ENCODE measurements at places on chromosomes 3 and 15.

DNA sequence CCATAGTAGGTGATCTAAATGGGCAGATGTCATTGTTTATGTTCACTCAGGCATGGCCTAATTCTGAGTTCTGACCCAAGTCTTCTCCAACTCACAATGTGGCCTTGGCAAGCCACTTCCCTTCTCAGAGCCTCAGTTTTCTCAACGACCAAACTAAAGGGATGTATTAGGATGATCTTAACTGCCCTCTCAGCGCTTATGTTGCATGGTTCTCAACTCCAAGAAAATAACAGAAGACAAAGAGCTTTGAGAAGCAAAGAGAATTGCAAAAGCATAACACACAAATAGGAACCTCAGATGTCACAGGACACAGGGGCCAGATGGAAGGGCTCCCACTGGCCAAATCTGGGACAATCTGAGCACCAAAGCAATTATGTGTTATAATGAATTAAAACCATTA lies 8.6 kb downstream of the RHCG start:
- DNase-seq = no peak

- peak; percentile 12 for DNase-seq
Measured at GRCh38 chr3:49872801-49873281, 3.1 kb upstream of the CAMKV start.

- DNase-seq = no peak
Measured at GRCh38 chr15:65841121-65841930, 28.0 kb upstream of the RAB11A start.

- DNase-seq = no peak
Measured at GRCh38 chr3:18477620-18478019, 52.5 kb upstream of the SATB1 start.

- DNase-seq = peak; percentile 3
Measured at GRCh38 chr15:95025924-95026728, 794.8 kb downstream of the MCTP2 start.

- DNase-seq = no peak
Measured at GRCh38 chr3:39962581-39962980, 153.2 kb downstream of the MYRIP start.

Measured in CD4-positive, CD25-positive, alpha-beta regulatory T cell (primary cell).